ENCODE measurements at places on chromosomes 4 and X. TPM values are rescaled to one million over a fixed set of nuclear protein-coding genes. Genes with fewer than 3 reads are reported as not detected.

- DNase-seq = no peak
These were observed 47.8 kb downstream of the APELA start for GRCh38 chr4:164924670-164925238.

DNA sequence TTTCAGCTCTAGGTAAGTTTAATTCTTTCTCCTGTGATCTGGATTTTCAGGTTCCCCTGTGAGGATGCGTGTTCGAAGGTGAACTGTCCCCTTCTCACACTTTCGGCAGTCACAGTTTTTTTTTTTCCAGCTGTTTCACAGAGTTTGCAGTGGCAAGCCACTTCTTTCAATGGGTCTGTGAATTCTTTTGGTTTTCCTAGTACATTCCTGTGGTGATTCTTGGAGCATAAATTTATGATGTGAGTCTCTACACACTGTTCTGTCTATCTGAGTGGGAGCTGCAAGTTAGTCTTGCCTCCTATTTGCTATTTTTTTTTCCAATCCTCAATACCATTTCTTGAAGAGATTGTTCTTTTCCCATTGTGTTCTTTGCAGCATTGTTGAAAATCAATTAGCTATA is 595.5 kb downstream of the RAPGEF2 start:
- no peak for DNase-seq

GRCh38 chrX:349196-349595 is 30.6 kb upstream of the GTPBP6 start:
- DNase-seq = no peak

Gene KCNIP4
- total RNA-seq = not detected

Gene PNCK
- not detected for total RNA-seq

Data from hematopoietic multipotent progenitor cell (in vitro differentiated cells).